HepG2 (cell line): ENCODE measurements at places on chromosomes 3 and 15. TPM values are rescaled to one million over a fixed set of nuclear protein-coding genes. Genes with fewer than 3 reads are reported as not detected.
A peak's percentile ranks its signal among the peaks of the same experiment; 100 is the strongest.

GRCh38 chr3:115862099-115862498 lies 238.8 kb downstream of the GAP43 start:
- DNase-seq = no peak

GRCh38 chr3:170651260-170651845 lies 65.5 kb upstream of the SLC7A14 start:
- DNase-seq = no peak

Gene CCR9
- not detected in 2 replicates for total RNA-seq

Gene LRRC2
- total RNA-seq = 0.27 and 0.48 TPM in 2 replicates

Gene BMF
- total RNA-seq = 5.4 and 8.7 TPM in 2 replicates

Gene EFCAB12
- 0.11 and 0.31 TPM in 2 replicates for total RNA-seq

Gene MAGI1
- 25.3 and 26.0 TPM in 2 replicates for total RNA-seq

- DNase-seq = peak; percentile 82
These were observed at the start of gene SLC25A38 for GRCh38 chr3:39383045-39383880. TSS of gene SLC25A38 (plus strand) at chr3:39383370. CDS start at chr3:39383725, 355 bp downstream.

- DNase-seq = peak; percentile 67
These were observed 19.1 kb downstream of the KBTBD8 start for GRCh38 chr3:67017211-67017610.

Gene TMIE
- total RNA-seq = not detected in 2 replicates
